ENCODE measurements at places on chromosomes 7 and 10. TPM values are rescaled to one million over a fixed set of nuclear protein-coding genes. Genes with fewer than 3 reads are reported as not detected.

NKX1-2 gene
- total RNA-seq = under 0.01 TPM

PNLIPRP3 gene
- total RNA-seq = 0.77 TPM

ZFAND2A gene
- 6.0 TPM for total RNA-seq

C10orf62 gene
- total RNA-seq = not detected

KIF11 gene
- 33.6 TPM for total RNA-seq

CYP26C1 gene
- not detected for total RNA-seq

CAMK1D gene
- 0.33 TPM for total RNA-seq

FKBP9 gene
- 202 TPM for total RNA-seq

TCERG1L gene
- total RNA-seq = 2.3 TPM

CLDN4 gene
- not detected for total RNA-seq

HKDC1 gene
- total RNA-seq = 3.3 TPM

HOXA11 gene
- 2.0 TPM for total RNA-seq

CALD1 gene
- total RNA-seq = 224 TPM

ECHDC3 gene
- total RNA-seq = 14.2 TPM

PRDX3 gene
- total RNA-seq = 183 TPM

CABCOCO1 gene
- total RNA-seq = 0.73 TPM

PDZD7 gene
- 1.00 TPM for total RNA-seq

TBX20 gene
- not detected for total RNA-seq

ZNF487 gene
- total RNA-seq = 2.1 TPM

OPN4 gene
- total RNA-seq = not detected

NAMPT gene
- total RNA-seq = 930 TPM
